ENCODE measurements at places on chromosomes 4 and X.

GRCh38 chr4:185587427-185588161 is 52.3 kb upstream of the PDLIM3 start:
- DNase-seq = no peak

- peak; percentile 92 for DNase-seq
Measured at GRCh38 chrX:72131317-72132294, at the start of gene RTL5. Gene RTL5, minus strand, starts transcription at chrX:72131915.

GRCh38 chr4:45183905-45184304 is 457.5 kb upstream of the GNPDA2 start:
- DNase-seq = no peak

GRCh38 chrX:111123606-111124179 is 27.7 kb downstream of the PAK3 start:
- no peak for DNase-seq

DNA sequence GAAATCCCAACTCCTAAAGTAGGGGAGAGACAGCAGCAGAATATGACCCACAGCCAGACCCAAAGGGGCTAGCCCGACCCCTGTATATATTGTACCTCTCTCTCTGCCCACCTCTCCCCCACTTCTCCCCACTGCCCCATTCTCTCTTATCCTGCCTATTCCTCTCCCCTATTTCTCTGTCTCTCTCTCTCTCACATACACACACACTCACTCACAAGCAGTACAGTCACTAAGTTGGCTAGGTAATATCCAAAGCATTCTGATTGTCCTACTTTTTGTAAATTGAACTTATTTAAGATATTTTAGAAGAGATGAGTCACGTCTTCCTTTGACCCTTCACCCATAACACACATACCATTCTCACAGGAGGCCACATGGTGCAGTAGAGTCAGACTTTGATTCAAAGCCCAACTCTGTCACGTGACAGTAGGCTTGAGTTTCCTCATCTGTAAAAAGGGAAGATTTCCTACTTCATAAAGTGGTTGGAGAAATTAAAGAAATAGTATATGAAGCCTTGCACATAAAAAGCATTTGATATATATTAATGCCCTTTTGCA is 29.5 kb downstream of the SRPX2 start:
- peak; percentile 79 for DNase-seq

DNA sequence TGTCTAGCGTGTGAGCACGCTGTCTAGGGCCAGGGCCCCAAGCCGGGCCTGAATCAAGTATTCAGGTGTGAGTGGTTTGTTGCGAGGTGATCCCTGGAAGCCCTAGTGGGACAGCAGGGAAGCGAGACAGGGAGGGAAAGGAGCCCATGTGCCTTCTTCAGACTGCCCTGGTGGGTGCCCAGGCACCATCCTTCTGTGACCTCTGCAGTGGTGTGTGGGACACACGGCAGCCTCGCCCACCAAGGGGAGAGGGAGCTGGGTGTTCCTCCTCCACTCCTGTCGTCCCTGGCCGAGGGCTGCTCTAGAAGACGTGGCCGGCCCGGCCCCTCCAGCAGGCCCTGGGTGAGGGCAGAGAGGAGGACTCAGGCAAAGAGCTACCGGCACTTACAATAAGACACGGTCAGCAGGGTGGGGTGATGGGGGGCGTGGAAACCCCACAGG is 47.4 kb downstream of the HTRA3 start:
- DNase-seq = no peak

DNA sequence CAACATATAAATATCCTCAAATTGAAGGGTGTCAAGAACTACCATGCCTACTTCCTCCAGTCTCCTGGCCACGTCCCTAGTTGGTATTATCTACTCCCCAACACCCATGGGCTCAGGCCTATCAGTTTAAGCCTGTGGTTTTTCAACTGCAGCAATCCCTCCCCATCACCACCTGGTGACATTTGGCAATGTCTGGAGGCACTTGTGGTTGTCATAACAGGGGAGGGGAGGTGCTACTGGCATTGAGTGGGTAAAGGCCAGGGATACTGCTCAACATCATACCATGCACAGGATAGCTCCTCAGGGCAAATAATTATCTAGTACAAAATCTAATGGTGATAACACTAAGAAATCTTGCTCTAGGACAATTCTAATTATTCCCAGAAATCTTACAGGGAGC is 95.3 kb downstream of the COMMD8 start:
- DNase-seq = no peak

GRCh38 chr4:22597471-22597870 is 81.6 kb upstream of the ADGRA3 start:
- no peak for DNase-seq

GRCh38 chr4:34644579-34645115 is 1599.7 kb downstream of the ARAP2 start:
- no peak for DNase-seq

- DNase-seq = no peak
Measured at GRCh38 chr4:54553001-54553400, 104.8 kb upstream of the KIT start.

GRCh38 chrX:152735101-152735500 is 1.5 kb downstream of the MAGEA12 start:
- DNase-seq = no peak

- no peak for DNase-seq
Measured at GRCh38 chrX:46211079-46211478, 334.1 kb downstream of the ZNF674 start.

- DNase-seq = peak; percentile 54
Measured at GRCh38 chrX:41025926-41026701, 59.1 kb upstream of the USP9X start.

All from cardiac muscle cell (in vitro differentiated cells and primary cell).